ENCODE measurements at places on chromosomes 3 and 15.

- no peak for DNase-seq
Measured at GRCh38 chr3:78348664-78349063, 1308.8 kb downstream of the ROBO2 start.

- DNase-seq, result no peak
Measured at GRCh38 chr3:25784971-25785370, 1.7 kb upstream of the NGLY1 start.

- peak; percentile 61 for DNase-seq
Measured at GRCh38 chr15:67839499-67839928, 331 bp downstream of the RNU6-1 start.

- no peak for DNase-seq
Measured at GRCh38 chr15:62249501-62249900, 84.4 kb upstream of the C2CD4B start.

DNA sequence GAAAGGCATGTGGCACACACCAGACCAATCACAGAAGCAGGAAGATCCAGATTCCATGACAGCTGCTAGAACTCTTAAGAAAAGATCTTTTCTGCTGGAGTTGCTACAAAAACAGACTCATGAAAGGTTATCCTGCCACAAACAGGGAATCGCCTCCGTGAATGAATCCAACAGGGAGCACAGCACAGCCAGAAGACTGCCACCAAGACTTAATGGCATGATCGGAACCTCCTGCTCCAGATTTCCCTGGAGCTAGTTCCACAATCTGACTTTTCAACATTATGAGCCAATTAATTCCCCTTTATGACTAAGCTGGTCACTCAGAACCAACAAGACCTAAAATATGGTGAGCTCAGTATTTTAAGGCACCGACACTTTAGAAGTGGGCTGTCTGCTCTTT, 232.5 kb downstream of the FOXP1 start:
- no peak for DNase-seq

GRCh38 chr3:13518516-13518953, 30.4 kb upstream of the FBLN2 start:
- DNase-seq, result no peak

- DNase-seq, result no peak
Measured at GRCh38 chr15:37246065-37246464, 145.7 kb upstream of the MEIS2 start.

DNA sequence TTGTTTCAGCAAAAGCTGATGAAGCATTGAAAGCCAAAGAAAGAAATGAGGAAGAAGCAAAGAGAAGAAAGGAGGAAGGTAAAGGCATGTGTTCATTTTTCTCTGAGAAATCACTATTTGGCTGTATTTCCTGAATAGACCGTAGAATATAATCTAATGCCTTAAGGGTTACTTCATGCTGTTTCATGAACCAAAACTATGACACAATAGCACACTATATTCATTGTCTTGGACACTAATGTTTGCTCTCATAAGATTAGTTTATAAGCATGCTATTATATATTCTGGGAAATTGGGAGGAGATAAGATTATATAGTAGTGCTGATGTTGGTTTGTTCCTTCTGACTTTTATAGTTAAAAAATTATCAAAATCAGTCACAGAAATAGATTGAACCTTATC, 110.1 kb upstream of the MLF1 start:
- no peak for DNase-seq

DNA sequence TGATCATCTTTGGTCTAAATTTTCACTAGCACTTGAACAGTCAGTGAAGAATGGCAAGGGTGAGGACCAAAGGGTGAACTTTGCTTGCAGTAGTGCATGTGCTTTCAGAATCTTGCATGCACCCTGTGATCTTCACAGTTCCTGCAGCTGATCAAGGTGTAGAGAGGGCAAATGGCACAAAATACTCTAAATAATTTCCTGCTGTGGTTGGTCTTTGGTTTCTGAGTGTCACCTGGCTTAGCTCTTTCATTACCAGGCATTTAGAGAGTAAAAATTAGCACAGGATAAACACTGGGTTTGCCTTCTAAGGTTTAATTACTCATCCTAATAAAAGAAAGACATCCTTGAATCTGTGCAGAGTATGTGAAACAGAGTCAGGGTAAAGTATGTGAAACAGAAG, 11.4 kb downstream of the TIPARP start:
- no peak for DNase-seq

GRCh38 chr3:127682561-127682960, 9.8 kb downstream of the ABTB1 start:
- DNase-seq, result no peak

GRCh38 chr3:133211449-133211848, 173.3 kb downstream of the TMEM108 start:
- no peak for DNase-seq

- DNase-seq, result no peak
Measured at GRCh38 chr3:21752749-21753347, 1.8 kb upstream of the ZNF385D start.

- no peak for DNase-seq
Measured at GRCh38 chr3:41126472-41126871, 72.8 kb upstream of the CTNNB1 start.

GRCh38 chr3:143677430-143677829, 170.8 kb downstream of the SLC9A9 start:
- DNase-seq, result no peak

DNA sequence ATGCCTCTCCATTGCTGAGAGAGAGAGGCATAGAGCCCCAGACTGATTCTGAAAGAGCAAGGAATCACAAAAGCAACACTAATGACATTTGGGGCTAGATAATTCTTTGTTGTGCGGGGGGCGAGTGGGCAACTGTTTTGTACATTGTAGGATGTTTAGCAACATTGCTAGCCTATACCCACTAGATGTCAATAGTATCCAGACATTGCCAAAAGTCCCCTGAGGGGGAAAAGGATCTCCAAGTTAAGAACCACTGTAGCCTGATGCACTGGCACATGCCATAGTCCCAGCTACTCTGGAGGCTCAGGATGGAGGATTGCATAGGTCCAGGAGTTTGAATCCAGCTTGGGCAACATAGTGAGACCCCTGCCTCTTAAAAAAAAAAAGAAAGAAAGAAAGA, 22.8 kb upstream of the GOLM2 start:
- DNase-seq, result no peak

DNA sequence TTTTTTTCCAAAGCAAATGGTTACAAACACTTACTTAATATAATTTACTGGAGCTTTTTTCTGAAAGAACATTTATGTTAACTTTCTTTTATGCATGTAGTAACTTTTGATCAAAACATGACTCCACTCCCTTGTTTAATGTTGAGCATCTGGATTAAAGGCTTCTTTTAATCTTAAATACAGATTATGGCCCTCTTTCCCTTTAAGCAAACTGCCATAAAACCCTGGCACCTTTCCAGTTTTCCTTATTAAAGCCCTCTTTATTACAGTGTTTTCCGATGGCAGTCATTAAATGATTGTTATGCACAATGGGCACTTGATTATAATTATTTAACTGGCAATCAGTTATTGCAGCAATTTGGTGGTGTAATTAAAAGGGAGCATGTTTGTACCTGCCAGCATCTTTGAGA, 167.0 kb downstream of the VGLL4 start:
- no peak for DNase-seq

GRCh38 chr15:95018888-95019545, 787.7 kb downstream of the MCTP2 start:
- no peak for DNase-seq

GRCh38 chr3:107837895-107838612, 252.8 kb downstream of the CD47 start:
- no peak for DNase-seq

DNA sequence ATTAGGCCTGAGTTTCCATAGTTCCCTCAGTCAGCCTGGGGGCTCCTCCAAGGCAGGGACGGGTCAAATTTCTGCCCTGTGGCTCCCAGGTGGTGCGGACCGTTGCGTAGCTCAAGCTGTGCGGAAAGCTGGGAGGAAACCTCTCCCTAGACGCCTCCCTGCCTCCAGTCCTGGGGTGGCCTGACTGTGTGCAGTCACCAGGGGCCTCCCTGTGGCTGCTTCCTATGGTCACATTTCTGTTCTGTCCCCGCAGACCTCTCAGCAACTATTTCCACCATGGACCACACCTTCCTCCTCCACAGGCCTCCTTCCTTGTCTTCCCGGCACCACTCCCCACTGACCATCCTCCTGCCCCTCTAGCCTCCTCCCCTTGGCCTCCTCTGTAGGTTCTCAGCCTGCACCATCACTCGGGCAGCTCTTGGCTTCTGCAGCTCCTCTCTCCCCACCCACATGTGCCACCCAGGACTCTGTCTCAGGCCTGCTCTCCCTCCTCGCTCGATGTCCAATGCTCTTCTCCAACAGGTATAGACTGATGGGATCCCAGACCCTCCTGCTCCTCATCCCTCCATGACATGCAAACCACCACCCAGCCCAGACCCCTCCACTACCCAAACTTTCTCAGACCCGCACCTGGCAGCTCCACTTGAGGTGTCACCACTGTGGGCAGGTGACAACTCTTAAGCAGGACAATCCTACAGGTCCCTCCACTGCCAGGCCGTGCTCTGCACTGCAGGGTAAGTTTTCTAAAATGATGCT, 26.9 kb upstream of the SEC13 start:
- no peak for DNase-seq

GRCh38 chr15:59299929-59300617, 72.6 kb downstream of the MYO1E start:
- peak; percentile 93 for DNase-seq

- DNase-seq, result no peak
Measured at GRCh38 chr3:72829701-72830100, 18.5 kb downstream of the SHQ1 start.

DNA sequence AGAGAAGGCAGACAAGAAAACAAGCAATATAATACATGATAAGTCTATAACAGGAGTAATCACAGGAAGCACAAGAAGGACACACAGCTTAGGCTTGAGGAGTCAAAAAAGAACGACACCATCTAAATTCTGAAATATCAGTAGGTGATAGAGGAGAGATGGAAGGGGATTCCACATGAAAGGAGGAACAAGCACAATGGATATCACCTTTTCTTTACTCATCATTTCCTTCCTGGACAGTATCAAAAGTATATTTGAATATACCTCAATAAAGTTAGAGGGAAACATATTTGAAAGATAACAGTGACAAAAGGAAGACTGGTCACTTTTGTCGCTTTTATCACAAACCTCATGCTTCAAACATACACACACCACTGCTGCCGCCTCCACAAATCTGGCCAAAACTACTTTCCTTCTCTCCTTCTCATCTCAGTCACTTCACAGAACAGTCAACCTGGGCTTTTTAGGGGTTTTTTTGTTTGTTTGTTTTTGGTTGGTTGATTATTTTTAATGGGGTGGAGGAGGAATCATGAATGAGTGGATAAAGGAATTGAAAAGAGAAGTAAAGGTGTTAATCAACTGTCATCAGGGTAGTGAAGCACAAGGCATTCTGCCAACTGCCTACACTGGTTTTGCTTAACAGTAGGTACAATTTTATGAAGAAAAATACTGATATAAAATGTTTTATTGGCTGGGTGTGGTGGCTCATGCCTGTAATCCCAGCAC, 18.5 kb downstream of the DENND4A start:
- DNase-seq, result no peak

DNA sequence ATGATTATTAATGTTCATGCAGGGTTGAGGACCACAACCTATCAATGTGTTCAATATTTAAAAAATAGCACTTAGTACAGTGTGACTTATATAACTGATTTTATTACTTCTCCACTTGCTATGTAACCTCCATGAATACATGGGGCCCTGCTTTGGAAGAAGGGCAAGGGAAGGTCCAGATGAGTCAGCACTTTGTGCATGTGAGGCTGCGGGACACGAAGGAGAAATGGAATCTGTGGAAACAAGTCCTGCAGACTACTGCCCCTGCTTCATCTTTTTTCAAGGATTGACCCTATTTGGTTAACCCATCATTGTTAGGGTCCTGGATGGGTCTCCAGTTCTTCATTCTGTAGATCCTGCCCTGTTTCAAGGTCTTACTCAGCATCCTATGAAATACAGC, 1.6 kb downstream of the NXPE3 start:
- DNase-seq, result no peak

DNA sequence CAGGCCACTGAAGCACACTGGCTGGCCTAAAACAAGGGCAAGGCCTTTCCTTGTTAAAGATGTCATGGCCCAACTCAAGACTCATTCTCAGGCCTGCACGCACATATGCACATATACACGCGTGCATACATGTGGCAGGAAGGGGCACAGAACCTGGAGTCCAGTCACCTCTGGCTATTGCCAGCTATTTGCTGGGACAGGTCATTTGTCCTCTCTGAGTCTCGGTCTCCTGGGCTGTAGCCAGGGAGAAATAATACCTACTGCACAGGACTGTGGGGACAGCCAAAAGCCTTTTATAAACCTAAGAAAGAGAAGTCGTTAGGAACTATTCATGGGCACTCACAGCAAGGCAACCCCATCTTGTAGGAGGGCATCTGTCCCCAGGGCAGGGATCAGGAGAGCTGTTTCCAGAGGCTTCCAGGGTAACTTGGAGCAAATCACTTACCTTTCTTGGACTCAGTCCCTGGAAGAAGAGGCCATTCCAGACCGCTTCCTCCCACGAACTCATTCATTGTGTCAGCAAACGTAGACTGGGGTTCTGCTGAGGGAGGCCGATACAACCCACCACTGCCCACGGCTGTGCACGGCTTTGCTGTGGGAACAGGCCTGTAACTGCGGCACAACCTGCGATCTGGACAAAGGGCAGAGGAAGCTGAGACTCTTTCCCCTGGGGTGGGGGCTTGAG, 41.1 kb upstream of the RHO start:
- no peak for DNase-seq

GRCh38 chr3:63492464-63492863, 160.0 kb upstream of the SNTN start:
- no peak for DNase-seq

GRCh38 chr15:63025460-63025859, 17.1 kb upstream of the TPM1 start:
- no peak for DNase-seq

- DNase-seq, result peak; percentile 56
Measured at GRCh38 chr15:52306270-52306669, 10.7 kb upstream of the MYO5C start.

- peak; percentile 15 for DNase-seq
Measured at GRCh38 chr3:196694202-196694638, 17.8 kb downstream of the CEP19 start.

DNA sequence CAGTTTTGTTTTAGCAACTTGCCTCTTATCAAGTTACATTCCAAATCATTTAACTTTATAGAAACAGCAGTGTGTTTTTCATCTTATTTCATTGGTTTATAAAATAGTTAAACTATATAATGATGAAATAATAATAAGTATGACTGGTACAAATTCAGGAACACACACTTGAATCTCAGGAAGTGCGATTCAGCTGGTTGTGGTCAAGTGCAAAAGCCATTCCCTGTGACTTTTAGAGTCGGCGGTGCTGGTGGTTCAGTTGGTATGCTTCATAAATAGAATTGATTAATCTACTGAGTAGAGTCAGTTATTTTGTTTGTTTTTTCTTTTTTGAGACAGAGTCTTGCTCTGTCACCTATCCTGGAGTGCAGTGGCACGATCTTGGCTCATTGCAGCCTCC, 22.7 kb downstream of the SACM1L start:
- no peak for DNase-seq

- DNase-seq, result no peak
Measured at GRCh38 chr3:101464235-101464634, 48.8 kb downstream of the SENP7 start.

Measured in PC-9 (cell line).